Urinary bladder (tissue), 4 donors: ENCODE measurements at places on chromosomes 11 and 22. TPM values are rescaled to one million over a fixed set of nuclear protein-coding genes. Genes with fewer than 3 reads are reported as not detected.

The MUC5AC gene
- total RNA-seq = not detected

The PHLDA2 gene
- total RNA-seq = 1.1 TPM

The OR52D1 gene
- not detected for total RNA-seq

The ELMOD1 gene
- 1.6 TPM for total RNA-seq

The MEN1 gene
- 11.3 TPM for total RNA-seq

The MMP13 gene
- not detected for total RNA-seq

The PATE2 gene
- total RNA-seq = 0.53 TPM

The HMOX1 gene
- total RNA-seq = 9.7 TPM

The PRR33 gene
- total RNA-seq = not detected

DNA sequence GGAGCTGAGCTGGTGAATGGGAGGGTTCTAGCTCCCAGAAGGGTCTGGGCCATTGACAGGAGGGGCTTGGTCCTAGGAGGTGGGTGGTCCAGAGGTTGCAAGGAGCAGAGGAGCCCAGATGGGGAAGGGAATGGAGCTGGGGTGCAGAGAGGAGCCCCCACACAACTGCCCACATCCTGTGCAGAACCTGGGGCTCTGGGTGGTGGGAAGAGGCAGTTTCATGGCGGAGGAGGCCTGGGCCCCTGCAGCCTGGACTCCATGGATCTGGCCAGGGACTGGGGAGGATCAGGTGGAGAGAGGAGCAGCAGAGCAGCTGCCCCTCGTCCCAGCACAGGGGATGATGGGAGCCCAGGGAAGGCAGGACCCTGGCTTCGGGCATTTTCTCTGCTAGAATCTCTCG, 963 bp upstream of the ADORA2A start:
- DNase-seq = no peak

DNA sequence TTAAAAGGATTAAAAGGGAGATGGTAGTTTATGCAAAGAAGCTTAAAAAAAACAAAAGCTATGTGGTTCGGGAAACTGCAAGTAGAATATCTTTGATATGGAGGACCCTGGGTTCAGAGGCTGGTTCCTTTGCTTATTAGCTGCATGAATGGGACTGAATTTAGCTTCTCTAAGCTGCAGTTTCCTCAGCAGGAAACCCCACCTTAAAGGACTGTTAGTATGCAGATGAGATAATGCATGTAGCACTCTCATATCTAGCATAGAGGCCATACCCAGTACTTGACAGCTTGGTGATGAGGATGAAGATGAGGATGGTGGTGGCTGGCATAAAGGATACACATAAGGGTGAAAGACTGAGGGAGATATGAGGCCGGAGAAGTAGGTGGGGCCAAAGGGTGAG, 134.6 kb downstream of the RRAS2 start:
- DNase-seq = no peak

DNA sequence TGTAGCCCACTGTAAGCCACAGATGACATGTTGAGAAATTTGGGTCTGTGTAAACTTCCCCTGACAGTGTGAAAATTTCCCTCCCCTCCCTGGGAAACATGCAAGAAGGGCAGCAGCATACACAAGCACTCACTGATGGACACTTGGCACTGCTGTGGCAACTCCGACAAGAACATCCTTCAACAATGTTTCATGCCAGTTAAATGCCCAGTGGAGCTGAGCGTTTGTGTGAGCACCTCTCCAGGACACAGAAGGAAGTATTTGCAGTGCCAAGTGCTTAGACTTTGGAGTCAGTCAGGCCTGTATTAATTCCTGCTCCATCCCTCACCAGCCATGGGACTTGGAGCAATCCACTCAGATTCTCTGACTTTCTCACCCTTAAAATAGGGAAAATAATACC, 17.7 kb downstream of the C11orf87 start:
- no peak for DNase-seq

DNA sequence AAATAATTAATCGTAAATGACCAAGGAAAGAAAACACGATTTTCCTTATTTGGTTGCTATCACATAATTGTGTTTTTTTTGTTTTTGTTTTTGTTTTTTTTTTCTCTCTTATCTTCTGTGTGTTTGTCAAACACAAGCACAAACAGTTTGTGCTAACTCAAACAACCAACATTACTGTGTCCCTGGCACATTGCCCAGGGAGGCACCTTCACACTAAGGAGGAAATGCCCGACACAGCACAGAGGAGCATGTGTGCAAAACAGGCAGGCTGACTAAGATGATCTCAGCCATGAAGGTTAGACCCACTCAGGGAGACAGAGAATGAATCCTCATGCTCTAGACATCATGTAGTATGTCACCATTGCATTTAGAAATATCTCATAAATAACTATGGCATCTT, 130.1 kb downstream of the SOX6 start:
- DNase-seq = peak; percentile 4

- DNase-seq = no peak
Observed at GRCh38 chr22:48340727-48341709, 1486.7 kb downstream of the BRD1 start.

GRCh38 chr11:12086271-12087074, 23.9 kb upstream of the MICAL2 start:
- DNase-seq = no peak

DNA sequence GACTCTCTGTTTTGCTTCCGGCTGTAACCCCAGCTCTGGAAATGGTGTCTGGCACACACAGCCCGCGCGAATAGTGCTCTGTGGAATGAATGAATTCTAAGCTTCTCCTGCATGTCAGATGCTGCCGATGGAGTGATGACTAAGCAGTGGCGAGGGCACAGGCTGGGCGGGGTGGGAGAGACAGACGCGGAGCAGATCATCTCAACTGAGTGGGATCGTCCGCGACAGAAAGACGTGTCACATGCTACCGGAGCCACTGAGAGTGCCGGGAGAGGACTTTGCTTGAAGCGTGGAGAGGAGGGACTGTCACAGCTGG, 334.5 kb downstream of the CTTN start:
- DNase-seq = no peak

DNA sequence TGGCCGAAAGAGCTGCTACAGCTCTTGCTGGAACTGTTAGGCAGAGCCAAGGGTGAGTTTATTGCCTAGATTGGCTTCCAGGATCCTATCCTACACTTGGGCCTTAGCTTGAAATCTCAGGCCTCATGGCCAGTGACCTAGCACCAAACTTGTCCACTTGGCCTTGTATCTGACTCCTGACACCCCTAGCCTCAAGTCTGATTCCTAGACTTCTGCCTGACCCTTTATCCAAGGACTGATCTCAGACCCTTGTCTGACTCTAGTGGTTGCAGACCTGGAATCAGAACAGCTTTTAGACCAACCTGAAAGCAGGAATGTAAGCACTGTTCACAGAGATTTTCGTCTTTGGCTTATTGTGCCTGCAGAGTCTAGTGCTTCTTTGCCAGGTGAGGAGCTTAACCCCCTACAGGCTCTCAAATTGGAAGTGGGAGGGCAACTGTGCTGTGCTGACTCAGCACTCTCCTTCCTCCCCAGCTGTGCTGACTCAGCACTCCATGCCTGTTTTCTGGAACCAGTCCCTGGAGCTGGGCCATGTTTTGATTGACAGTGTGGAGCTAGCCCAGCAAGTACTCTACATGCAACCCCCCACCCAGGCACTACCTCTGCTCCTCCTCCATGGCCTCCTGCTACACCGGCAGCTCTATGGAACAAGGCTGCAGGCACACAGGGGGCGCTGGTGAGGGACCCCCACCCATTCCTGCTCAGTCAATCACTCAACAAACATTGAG, 35.1 kb downstream of the RRP8 start:
- DNase-seq = no peak

DNA sequence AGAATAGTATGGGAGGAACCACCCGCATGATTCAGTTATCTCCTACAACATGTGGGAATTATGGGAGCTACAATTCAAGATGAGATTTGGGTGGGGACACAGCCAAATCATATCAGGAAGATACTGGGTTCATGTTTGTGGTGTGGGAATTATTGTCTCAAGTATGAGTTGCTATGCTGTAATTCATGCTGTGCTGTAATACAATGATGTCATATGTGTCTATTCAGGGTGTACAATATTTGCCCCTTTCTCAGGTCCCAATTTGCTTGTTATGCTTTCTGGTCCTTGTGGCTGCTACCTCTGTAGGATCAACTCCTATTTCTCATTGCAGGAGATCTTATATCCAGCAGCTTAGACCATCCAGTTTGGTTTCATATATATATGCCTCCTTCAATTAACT, 52.2 kb upstream of the ARHGAP20 start:
- DNase-seq = no peak

DNA sequence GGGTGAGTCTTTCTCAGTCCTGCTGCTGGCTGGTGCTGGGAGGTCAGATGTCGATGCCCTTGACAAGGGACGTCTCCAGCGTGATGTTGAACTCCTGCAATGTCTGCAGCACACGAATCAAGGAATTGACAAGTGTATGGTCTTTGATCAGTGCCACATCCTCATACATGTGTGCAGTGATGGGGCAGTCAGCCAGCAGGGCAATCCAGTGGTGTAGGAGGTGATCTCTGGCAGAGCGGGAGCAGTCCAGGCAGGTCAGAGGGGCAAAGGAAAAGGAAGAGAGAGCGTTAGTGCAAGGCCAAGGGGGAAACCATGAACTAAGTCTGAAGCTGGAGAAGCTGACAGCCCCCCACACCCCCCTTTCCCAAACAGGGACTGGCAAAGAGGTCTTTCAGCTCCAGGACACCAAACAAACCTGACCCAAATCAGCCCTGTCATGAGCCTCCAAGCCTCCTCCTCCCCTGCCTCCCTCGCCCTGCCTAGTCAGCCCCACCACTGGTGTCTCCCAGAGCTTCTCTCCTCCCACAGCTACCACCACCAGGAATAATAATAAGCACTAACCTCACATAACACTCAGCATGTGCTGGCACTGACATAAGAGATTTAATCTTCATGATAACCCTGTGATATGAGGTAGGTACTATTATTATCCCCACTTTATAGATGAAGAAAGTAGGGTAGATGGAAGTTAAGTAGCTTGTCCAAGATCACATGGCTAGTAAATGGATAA, 48.4 kb upstream of the SCUBE2 start:
- no peak for DNase-seq

- DNase-seq = no peak
Observed at GRCh38 chr11:32188785-32189184, 97.9 kb downstream of the RCN1 start.

DNA sequence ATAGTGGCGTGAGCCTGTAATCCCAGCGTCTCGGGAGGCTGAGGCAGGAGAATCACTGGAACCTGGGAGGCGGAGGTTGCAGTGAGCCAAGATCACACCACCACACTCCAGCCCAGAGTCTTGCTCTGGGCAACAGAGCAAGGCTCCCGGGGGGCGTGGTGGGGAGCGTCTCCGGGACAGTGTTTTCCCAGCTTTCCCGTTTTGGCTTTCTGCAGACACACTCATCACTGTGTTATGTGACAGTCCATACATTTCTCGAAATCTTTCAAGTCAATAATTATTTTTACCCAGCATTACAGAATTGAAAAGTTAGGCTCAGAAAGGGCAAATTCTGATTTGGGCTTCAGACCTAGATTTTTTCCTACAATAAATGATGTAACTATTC, 31.7 kb downstream of the NEAT1 start:
- no peak for DNase-seq

GRCh38 chr22:40238425-40239344, 61.0 kb downstream of the TNRC6B start:
- no peak for DNase-seq

- DNase-seq = no peak
Observed at GRCh38 chr11:15525582-15525981, 410.9 kb downstream of the INSC start.

DNA sequence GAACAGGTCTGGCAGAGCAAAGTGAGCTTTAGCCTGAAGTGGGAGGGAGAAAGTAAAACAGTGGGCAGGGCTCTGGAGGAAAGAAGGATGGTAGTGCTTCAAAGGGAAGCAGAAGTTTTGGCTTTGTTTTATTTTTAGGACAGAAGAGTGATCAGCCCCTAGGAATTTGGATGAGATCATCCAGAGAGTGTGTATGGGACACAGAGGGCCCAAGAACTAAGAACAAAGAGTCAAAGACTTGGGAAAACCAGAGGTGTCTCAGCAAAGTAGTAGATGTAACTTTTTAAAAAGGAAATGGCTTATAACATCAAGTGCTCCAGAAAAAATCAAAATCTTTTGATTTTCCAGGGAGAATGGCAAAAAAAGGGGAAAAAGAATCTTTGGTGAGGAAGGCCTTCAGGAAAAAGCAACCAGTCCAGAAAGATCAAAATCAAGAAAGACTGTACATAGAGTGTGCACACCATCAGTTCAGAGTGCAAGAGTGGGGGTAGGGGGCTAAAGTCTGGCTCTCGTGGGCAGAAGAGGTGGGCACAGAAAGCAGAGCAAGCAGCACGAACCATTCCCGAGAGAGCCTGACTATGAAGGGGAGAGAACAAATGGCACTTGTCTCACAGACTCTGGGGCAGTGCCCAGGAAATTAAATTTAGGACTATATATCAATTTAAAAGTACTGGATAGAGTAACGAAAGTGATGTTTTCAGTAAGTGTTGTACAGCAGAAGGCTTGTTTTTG, 30.0 kb downstream of the MAPK1 start:
- peak; percentile 33 for DNase-seq

DNA sequence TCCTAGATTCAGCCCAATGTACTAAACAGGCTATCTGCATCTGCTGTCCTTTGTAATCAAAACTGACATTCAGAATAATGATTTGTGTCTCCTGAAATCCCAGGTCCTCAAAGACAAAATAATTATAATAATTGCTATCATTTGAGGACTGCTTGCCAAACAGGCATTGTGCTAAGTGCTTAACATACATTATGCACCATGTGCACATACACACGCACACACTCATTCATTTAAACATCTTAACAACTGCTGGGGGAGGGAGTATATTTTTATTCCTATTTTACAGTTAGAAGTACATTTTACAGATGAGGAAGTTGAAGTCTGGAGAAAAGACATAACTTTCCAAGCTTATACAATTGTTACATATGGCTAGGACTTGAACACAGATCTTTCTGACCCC, 308.0 kb upstream of the ZC3H12C start:
- DNase-seq = no peak
